IMR-90 (cell line): ENCODE measurements at places on chromosomes 3 and 15. TPM values are rescaled to one million over a fixed set of nuclear protein-coding genes. Genes with fewer than 3 reads are reported as not detected.

The MITF gene
- total RNA-seq, result 13.3 and 16.7 TPM in 2 replicates

The IGSF11 gene
- total RNA-seq, result 0.18 TPM in 1 of 2 replicates, not detected in the other

The SUCNR1 gene
- not detected in 2 replicates for total RNA-seq

The ITIH1 gene
- total RNA-seq, result not detected in 2 replicates

The GOLGA6L10 gene
- under 0.01 and 0.28 TPM in 2 replicates for total RNA-seq
